ENCODE measurements at places on chromosomes 2 and 18. TPM values are rescaled to one million over a fixed set of nuclear protein-coding genes. Genes with fewer than 3 reads are reported as not detected.

POU3F3 gene
- total RNA-seq, result not detected

STPG4 gene
- total RNA-seq, result 0.40 TPM

CD207 gene
- not detected for total RNA-seq

MC5R gene
- total RNA-seq, result not detected

CAVIN2 gene
- 200 TPM for total RNA-seq

ARHGAP28 gene
- 4.1 TPM for total RNA-seq

OTX1 gene
- total RNA-seq, result 1.7 TPM

XIRP2 gene
- 0.89 TPM for total RNA-seq

UGT1A4 gene
- total RNA-seq, result 0.30 TPM

CYS1 gene
- total RNA-seq, result 7.6 TPM

CTLA4 gene
- 2.9 TPM for total RNA-seq

RFTN2 gene
- total RNA-seq, result 4.7 TPM

SGPP2 gene
- 85.9 TPM for total RNA-seq

TUBA4B gene
- 2.9 TPM for total RNA-seq

DNA sequence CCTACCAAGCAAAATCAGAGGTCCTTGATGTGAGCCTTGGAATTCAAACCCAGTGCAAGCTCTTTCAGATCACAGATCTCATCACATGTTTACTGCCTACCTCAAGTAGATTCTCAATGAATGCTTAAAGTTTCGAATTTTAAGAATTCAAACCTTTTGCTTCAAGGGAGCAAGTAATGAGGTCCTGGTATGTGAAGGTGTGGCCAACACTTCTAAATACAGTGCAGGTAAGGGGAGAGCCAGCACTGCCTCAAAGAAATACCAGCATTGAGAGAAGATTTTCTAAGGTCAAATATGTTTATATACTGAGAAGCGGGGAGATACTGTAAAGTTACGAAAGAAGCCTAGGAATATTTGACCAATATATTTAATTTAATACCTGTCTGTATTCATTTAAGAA, 19.7 kb upstream of the RNF152 start:
- H3K4me3 ChIP-seq, result no peak overlapping the region
- DNase-seq, result no peak
- no peaks in the 10 kb centered on the region for H3K36me3 ChIP-seq

- no peak overlapping the region for H3K4me3 ChIP-seq
- DNase-seq, result no peak
- H3K36me3 ChIP-seq, result no peaks in the 10 kb centered on the region
- no peaks in the 10 kb centered on the region for H3K4me1 ChIP-seq
- no peak overlapping the region for H3K27ac ChIP-seq
- H3K27me3 ChIP-seq, result no peaks in the 10 kb centered on the region
Measured at GRCh38 chr2:234863043-234863934, 88.5 kb upstream of the SH3BP4 start.

DNA sequence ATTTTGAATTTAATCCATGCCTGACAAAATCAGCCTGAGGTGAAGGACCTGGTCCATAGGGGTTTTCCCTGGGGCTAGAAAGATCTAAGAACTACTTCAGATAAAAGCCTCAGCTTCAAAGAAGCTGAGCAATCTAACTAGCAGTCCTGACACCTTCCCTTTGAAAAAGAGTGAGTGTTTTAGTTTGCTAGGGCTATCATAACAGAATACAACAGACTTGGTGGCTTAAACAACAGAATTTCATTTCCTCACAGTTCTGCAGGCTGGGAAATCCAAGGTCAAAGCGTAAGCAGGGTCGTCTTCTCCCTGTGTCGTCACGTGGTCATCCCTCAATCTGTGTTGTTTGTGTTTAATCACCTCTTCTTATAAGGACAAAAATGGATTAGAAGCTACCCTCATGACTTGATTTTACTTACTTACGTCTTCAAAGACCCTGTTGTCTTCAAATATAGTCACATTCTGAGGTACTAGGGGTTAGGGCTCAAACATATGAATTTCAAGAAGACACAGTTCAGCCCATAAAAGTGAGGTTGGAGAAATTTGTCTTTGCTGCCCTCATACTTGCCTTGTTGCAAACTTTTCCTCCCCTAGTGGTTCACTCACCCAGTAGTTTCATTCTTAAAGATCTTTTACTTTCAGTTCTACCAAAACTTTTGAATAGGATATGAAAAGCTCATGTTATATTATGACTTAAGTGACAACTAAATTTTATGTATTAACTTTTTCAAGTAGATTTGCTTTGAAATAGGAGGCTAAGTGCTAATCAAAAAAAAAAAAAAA, 673.8 kb downstream of the ARHGAP15 start:
- no peak for DNase-seq
- H3K27ac ChIP-seq, result peak overlapping the region; percentile 20
- H3K36me3 ChIP-seq, result no peaks in the 10 kb centered on the region
- H3K4me1 ChIP-seq, result no peaks in the 10 kb centered on the region

GRCh38 chr18:13558124-13558523, 168.2 kb downstream of the FAM210A start:
- H3K27ac ChIP-seq, result no peak overlapping the region
- peaks cover 6% of the 10 kb centered on the region for H3K4me1 ChIP-seq
- H3K36me3 ChIP-seq, result no peaks in the 10 kb centered on the region
- DNase-seq, result no peak
- H3K4me3 ChIP-seq, result no peak overlapping the region

- H3K4me3 ChIP-seq, result no peak overlapping the region
- H3K4me1 ChIP-seq, result peaks cover 10% of the 10 kb centered on the region
- H3K27ac ChIP-seq, result no peak overlapping the region
- no peak for DNase-seq
- H3K27me3 ChIP-seq, result no peaks in the 10 kb centered on the region
Measured at GRCh38 chr18:74722237-74722636, 124.6 kb downstream of the ZNF407 start.

- H3K36me3 ChIP-seq, result no peaks in the 10 kb centered on the region
- peak overlapping the region; percentile 17 for H3K27ac ChIP-seq
Measured at GRCh38 chr18:55097456-55098170, 138.4 kb upstream of the CCDC68 start.

DNA sequence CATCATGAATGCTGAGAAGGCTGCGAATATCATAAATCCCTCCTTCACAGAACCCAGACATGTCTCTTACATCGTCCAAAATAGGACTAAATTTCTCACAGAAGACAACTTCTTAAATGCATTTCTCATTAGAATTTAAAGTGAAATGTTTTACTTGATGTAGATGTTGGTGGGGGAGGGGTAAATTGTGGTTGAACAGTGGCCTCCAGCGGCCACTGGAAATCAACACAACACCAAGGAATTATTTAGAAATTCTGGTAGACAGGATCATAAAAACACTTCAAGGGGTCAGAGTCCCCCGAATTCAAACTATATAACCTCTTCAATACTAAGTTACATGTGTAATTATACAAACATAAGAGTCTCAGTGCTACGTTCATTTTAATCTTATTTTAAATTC, 135.9 kb downstream of the ABCA12 start:
- no peak overlapping the region for H3K27ac ChIP-seq
- no peaks in the 10 kb centered on the region for H3K27me3 ChIP-seq
- no peaks in the 10 kb centered on the region for H3K4me1 ChIP-seq
- H3K4me3 ChIP-seq, result no peak overlapping the region

DNA sequence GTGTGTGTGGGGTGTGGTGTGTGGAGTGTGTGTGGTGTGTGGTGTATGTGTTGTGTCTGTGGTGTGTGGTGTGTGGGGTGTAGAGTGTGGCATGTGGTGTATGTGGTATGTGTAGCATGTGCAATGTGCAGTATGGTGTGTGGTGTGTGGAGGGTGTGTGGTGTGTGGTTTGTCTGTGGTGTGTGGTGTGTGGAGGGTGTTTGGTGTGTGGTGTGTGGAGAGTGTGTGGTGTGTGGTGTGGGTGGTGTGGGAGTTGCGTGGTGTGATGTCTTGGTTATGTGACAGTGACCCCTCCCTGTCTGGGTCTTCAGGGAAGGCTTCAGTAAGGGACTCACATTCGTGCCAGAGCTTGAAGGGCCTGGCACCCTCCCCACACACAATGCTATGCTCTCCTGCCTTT, 718.2 kb upstream of the SOX11 start:
- H3K4me3 ChIP-seq, result no peak overlapping the region
- no peak for DNase-seq
- H3K4me1 ChIP-seq, result no peaks in the 10 kb centered on the region
- no peaks in the 10 kb centered on the region for H3K27me3 ChIP-seq

- H3K36me3 ChIP-seq, result no peaks in the 10 kb centered on the region
- H3K4me3 ChIP-seq, result no peak overlapping the region
- H3K27ac ChIP-seq, result peak overlapping the region; percentile 71
- no peaks in the 10 kb centered on the region for H3K27me3 ChIP-seq
Measured at GRCh38 chr2:195559431-195559914, 97.6 kb upstream of the SLC39A10 start.

DNA sequence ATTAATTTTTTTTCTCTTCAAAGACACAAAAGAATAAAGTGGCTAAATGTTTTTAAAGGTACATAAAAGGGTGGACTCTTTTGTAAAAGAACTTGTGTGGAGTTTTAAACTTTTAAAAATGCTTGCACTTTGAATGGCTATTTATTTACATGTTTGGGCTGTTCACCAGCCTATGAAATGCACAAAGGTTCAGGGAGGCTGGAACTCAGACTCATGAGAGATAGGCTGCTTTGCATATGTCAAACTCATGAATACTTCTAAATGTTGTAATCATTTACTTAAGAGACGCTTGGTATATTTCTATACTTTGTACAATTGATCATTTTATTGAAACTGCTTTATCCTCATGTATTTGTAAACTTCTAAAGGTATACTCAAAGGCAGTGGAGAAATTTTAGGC, 79.9 kb downstream of the ZEB2 start:
- no peak overlapping the region for H3K27ac ChIP-seq
- H3K36me3 ChIP-seq, result no peaks in the 10 kb centered on the region
- H3K4me1 ChIP-seq, result peaks cover 29% of the 10 kb centered on the region
- no peaks in the 10 kb centered on the region for H3K27me3 ChIP-seq

- H3K4me3 ChIP-seq, result no peak overlapping the region
- peaks cover 36% of the 10 kb centered on the region for H3K4me1 ChIP-seq
- no peak for DNase-seq
- no peaks in the 10 kb centered on the region for H3K27me3 ChIP-seq
- H3K36me3 ChIP-seq, result no peaks in the 10 kb centered on the region
Measured at GRCh38 chr18:75216212-75216910, 5.8 kb downstream of the TSHZ1 start.

- H3K36me3 ChIP-seq, result no peaks in the 10 kb centered on the region
- no peak for DNase-seq
- H3K4me3 ChIP-seq, result no peak overlapping the region
- peaks cover 11% of the 10 kb centered on the region for H3K4me1 ChIP-seq
- no peaks in the 10 kb centered on the region for H3K27me3 ChIP-seq
Measured at GRCh38 chr2:102276549-102277201, 34.7 kb upstream of the IL1RL1 start.

DNA sequence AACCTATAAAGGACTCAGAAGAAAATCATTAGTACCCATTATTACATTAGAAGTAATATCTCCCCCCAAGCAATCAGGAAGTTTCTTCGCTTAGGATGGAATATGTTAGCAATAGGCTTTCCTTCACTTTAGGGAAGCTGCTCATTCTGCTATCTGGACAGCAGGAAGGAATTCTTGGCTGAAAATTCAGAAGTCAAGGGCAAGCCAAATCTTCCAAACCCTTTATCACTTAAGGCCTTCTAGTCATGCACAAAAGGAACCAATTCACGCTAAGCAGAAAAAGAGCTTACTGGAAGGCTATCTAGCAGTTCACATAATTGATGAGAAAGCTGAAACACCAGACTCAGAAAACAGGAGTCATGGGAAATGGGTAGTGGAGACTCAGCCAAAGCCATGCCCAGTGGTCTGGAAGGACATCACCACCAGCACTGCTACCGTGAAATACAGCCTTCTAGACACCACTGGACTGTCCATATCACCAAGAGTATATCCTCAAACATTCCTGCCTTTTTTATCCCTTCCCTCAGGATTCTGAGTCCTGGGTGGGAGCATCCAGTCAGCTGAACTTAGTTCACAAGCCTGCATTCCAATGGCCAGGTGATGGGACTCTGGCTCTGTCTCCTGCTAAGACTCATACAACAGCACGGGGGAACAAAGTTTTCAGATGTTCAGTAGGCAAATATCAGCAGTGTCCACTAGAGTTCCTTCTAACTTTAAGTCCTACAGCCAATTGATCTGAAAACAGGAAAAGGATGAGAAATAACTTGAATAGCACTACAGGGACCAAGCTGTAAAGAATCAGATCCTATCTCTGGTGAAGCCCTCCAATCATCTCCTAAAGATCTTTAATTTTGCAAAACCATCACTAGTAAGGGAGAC, 14.8 kb upstream of the ADAM17 start:
- no peak overlapping the region for H3K27ac ChIP-seq
- no peak for DNase-seq
- H3K27me3 ChIP-seq, result no peaks in the 10 kb centered on the region
- no peak overlapping the region for H3K4me3 ChIP-seq

DNA sequence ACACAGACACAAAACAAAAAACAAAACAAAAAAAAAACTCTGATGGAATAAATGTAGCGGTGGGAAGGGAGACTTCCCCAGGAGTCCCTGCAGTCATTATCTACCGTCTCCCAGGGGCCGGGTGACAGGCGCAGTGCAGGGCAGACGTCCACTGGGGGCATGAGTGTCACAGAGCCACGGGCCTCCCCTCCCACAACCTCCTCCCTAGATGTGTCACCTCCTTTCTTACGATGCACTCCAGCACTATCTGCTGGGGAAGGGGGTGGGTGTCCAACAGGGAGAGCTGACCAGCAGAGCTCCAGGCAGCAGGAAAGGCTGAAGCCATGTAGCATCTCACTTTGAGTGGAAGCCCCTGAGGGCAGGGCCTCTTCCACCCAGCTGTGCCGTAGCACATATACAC, 84.5 kb downstream of the LONRF2 start:
- H3K27ac ChIP-seq, result no peak overlapping the region
- DNase-seq, result peak; percentile 36
- no peak overlapping the region for H3K4me3 ChIP-seq
- peaks cover 4% of the 10 kb centered on the region for H3K4me1 ChIP-seq
- H3K27me3 ChIP-seq, result no peaks in the 10 kb centered on the region

- no peak for DNase-seq
- no peaks in the 10 kb centered on the region for H3K4me1 ChIP-seq
- no peak overlapping the region for H3K4me3 ChIP-seq
Measured at GRCh38 chr18:52054324-52054723, 285.7 kb upstream of the DCC start.

- H3K27ac ChIP-seq, result peak overlapping the region; percentile 65
- no peaks in the 10 kb centered on the region for H3K27me3 ChIP-seq
- H3K4me1 ChIP-seq, result no peaks in the 10 kb centered on the region
- DNase-seq, result no peak
- no peaks in the 10 kb centered on the region for H3K36me3 ChIP-seq
- no peak overlapping the region for H3K4me3 ChIP-seq
Measured at GRCh38 chr2:227370092-227370491, 9.0 kb downstream of the TM4SF20 start.

DNA sequence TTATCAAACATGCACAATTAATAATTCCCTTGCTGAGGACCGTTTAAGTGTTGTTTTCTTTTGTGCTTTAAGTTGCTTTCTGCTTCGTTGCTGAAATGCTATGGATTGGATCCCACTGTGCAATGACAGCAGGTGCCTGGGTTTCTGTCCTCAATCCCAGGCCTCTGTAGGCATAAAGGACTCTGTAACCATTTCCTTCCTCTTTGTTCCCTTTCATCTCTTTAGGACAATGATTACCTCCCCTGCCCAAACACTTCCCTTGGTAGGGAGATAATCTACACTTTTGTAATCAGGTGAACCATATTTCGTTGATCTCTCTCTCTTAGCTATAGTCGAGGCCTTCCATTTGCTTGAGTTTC, 58.6 kb upstream of the LYPD6B start:
- peaks cover 3% of the 10 kb centered on the region for H3K4me1 ChIP-seq
- no peaks in the 10 kb centered on the region for H3K36me3 ChIP-seq
- H3K4me3 ChIP-seq, result no peak overlapping the region
- DNase-seq, result no peak

- DNase-seq, result peak; percentile 6
- no peak overlapping the region for H3K4me3 ChIP-seq
- no peaks in the 10 kb centered on the region for H3K36me3 ChIP-seq
- no peak overlapping the region for H3K27ac ChIP-seq
- H3K4me1 ChIP-seq, result peaks cover 3% of the 10 kb centered on the region
Measured at GRCh38 chr2:236638707-236639106, 69.1 kb downstream of the ACKR3 start.
